Activated naive CD8-positive, alpha-beta T cell treated with anti-CD3 and anti-CD28 coated beads, Interleukin-2, amount 50 U/mL, for 16 hours (primary cell): ENCODE measurements at places on chromosomes 1 and 21.

DNA sequence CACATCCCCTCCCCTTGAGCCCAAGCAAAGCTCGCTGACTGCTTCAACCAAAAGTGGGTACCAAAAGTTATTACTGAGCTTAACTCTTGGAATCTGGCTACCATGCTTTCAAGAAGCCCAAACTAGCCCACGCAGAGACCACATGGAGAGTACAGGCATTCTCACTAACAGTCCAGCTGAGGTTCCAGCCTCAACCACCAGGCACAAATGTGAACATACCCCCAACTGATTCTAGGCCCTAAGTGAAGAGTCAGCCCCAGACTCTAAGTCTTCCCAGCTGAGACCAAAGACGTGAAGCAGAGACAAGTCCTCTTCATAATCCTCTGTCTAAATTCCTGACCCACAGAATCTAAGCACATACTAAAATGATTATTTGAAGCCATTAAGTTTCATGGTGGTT lies 36.8 kb downstream of the EVI5 start:
- DNase-seq = no peak

DNA sequence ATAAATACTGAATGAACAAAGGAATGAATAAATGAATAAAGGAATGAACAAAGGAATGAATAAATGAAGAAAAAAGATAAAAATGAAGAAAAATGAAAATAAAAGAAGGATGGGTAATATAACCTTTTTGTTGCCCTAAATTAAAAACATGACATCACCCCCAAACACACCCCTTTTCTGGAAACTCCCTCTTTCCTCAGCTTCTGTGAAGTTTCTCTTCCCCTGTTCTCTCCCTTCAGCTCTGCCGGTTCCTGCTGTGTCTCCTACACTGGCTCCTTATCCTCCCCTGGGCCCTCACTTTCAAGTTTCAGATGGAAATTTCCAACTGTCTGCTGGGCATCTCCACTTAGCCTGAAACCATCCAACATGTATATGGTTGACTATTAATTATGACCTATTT lies 37.9 kb downstream of the RAB3B start:
- DNase-seq = no peak

GRCh38 chr1:8394456-8395321 lies 76.8 kb downstream of the SLC45A1 start:
- no peak for DNase-seq

DNA sequence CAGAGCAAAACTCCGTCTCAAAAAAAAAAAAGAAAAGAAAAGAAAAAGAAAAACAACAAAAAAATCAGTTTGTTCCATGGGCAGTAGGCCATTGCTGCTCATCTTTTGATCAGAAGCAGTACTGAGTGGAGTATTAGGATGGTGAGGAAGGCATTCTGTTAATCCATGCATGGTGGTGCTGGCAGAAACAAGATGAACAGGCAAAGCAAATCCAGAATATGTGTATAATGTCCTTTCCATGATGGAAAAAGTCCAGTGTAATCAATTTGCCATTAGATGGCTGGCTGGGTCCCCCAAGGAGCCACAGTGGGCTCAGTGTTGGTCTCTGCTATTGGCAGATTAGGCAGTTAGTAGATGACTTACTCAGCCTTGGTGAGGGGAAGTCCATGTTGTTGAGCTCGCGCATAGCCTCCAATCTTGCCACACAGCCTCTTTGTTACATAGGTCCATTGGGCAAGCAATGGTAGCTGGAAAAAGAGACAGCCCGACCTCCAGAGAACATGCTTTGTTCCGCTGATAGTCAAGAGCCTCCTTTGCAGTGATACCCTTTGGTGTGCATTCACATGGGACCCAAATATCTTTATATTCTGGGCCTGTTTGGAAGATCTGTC lies 23.3 kb downstream of the H3-3A start:
- no peak for DNase-seq

DNA sequence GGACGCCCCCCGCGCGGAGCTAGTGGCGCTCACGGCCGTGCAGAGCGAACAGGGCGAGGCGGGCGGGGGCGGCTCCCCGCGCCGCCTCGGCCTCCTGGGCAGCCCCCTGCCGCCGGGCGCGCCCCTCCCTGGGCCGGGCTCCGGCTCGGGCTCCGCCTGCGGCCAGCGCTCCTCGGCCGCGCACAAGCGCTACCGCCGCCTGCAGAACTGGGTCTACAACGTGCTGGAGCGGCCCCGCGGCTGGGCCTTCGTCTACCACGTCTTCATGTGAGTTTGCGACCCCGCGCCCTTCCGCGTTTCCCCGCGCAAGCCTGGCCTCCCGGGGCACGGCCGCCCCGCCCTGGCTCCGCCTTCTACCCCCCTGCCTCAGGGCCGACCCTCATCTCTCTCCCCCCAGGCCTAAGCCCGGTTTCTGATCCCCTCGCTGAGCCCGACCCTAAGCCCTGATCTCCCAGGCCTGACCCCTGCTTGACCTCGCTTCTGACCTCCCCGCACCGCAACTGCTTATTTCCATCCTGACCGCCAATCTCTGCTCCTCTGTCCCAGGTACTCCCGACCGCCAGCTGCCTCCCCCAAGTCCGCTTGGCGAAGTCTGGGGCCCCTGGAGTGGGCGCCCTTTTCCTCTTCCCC lies 669 bp downstream of the KCNQ4 start:
- DNase-seq = no peak

GRCh38 chr1:1110561-1110971 lies 5.3 kb downstream of the C1orf159 start:
- no peak for DNase-seq

DNA sequence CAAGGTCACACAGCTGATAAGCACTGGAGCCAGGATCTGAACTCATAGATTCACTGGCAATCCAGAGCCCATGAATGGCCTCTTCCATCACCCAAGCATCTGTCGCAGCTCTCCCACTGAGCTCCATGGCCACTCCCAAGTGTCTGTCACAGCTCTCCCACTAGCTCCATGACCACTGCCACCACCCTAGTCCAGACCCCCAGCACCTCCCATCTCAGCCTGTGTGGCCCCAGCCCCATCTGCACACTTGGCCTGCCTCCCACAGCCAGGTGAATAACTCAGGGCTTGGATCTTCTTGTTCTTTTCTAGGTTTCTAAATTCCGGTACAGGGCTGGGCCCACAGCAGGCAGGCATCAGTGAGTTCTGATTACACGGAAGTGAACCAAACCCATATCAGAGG lies 76.0 kb downstream of the GLIS1 start:
- no peak for DNase-seq

DNA sequence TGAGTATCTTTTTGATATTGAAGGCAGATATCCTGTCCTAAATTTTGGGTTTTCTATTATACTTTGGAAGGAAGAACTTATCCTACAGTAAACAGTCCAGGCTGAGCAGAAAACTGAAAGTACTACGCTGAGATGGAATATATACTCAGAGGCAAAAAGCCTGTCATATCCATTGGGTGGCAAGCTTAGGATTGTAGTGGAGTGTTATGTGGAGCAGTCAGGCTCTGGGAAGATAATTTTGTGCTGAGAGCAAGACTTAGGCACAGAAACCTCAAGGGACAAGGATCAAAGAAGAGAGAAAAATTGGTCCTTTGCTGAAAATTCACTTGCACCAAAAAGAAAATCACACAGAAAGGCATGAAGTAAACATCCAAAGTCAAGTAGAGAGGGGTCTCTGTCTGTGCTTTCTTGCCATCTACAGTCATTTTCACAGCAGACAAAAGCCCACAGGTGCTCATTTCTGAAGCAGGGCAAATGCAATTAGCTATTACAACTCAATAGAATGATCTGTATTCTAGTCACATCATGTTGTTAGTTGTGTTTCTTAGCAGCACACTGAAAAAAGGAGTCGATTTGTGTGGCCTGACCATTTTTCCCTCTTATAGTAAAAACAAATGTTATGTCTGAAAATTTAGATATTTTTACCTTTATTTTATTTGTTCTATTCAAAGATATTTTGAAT lies 38.5 kb downstream of the CRB1 start:
- DNase-seq = no peak

GRCh38 chr1:112687785-112688496 lies 13.5 kb downstream of the MOV10 start:
- DNase-seq = no peak

GRCh38 chr1:225688345-225688744 lies 35.4 kb upstream of the ENAH start:
- DNase-seq = no peak

DNA sequence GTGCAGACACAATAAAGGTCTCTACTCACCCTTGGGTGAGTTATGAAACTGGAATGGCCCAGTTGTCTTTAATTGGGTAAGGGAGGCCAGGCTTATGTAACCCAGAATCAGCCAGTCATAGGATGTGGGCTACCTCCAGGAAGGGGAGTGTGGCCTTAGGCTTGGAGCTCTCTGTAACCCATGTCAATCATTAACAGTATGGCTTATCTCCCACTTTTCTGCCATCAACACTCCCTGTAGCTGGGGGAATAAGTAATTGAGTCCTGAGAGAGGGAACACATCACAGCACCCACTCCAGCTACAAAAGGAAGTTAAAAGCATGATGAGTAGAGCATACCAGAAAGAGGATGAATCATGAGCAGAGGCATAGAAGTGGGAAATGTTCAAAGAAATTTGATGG lies 327.0 kb upstream of the DUSP10 start:
- no peak for DNase-seq

DNA sequence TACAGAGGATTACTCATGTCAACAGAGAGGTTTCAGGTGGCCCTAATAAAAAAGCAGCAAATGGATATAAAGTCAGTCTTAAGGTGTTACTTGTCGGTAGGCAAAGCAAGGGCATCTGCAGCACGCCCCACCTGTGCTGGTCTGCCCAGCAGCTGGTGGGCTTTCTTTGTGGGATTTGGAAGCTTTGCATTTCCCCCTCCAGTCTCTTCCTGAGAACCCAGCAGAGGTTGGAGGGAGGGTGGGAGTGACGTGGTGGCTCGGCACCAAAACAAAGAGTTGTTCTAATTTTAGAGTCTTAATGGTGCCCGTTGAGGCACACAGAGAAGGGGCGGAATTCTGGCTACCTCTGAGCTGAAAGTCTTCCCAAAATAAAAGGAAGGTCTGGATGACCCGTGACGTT lies 4.8 kb upstream of the PCBP3 start:
- DNase-seq = no peak

- DNase-seq = no peak
These were observed 93.7 kb upstream of the DPH5 start for GRCh38 chr1:101119289-101119688.

DNA sequence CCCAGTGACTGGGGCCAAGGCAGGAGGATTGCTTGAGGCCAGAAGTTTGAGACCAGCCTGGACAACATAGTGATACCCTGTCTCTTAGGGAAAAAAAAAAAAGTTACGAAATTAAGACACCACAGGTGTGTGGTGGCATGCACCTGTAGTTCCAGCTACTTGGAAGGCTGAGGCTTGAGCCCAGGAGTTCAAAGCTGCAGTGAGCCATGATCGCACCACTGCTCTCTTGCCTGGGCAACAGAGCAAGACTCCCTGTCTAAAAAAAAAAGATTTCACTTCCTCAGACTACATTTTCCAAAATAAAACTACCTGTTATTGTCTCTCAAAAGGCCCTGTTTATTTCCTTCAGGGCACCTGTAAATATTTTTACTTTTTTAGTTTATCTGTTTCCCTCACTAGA lies 4.7 kb upstream of the STK40 start:
- DNase-seq = no peak

- DNase-seq = no peak
These were observed 264.9 kb upstream of the C1orf174 start for GRCh38 chr1:4164965-4165364.

DNA sequence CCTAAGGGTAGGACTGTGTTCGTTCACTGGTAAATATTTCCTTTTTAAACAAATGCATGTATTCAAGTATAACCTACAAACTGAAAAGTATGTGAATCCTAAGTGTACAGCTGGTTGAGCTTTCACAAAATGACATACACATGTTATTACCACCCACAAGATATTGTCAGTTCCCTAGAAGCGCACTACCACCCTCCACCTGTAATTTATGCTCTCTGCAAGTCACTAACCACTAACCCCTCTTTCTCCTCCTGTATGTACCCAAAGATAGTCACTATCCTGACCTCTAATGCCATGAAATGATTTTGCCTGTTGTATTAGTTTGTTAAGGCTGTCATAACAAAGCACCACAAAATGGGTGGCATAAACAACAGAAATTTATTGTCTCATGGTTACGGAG lies 82.8 kb upstream of the CHODL start:
- DNase-seq = no peak

DNA sequence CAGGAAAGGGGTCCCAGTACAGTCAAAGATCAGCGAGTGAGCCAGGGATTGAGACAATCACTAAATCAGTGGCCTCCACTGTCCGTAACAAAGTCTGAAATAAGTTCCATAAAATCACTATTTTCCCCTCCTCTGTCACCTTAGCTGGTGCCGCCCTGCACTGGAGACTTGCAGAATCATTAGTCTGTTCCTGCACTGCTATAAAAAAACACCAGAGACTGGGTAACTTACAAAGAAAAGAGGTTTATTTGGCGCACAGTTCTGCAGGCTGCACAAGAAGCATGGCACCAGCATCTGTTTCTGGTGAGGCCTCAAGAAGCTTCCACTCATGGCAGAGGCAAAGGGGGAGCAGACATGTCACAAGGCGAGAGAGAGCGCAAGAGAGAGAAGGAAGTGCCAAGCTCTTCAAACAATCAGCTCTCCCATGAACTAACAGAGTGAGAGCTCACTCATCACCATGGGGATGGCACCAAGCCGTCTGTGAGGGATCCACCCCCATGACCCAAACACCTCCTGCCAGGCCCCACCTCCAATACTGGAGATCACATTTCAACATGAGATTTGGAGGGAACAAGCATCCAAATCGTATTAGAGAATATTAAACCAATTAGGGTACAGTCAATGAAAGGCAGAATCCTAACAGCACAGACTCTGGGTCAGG lies 129.8 kb upstream of the TIAM1 start:
- no peak for DNase-seq

DNA sequence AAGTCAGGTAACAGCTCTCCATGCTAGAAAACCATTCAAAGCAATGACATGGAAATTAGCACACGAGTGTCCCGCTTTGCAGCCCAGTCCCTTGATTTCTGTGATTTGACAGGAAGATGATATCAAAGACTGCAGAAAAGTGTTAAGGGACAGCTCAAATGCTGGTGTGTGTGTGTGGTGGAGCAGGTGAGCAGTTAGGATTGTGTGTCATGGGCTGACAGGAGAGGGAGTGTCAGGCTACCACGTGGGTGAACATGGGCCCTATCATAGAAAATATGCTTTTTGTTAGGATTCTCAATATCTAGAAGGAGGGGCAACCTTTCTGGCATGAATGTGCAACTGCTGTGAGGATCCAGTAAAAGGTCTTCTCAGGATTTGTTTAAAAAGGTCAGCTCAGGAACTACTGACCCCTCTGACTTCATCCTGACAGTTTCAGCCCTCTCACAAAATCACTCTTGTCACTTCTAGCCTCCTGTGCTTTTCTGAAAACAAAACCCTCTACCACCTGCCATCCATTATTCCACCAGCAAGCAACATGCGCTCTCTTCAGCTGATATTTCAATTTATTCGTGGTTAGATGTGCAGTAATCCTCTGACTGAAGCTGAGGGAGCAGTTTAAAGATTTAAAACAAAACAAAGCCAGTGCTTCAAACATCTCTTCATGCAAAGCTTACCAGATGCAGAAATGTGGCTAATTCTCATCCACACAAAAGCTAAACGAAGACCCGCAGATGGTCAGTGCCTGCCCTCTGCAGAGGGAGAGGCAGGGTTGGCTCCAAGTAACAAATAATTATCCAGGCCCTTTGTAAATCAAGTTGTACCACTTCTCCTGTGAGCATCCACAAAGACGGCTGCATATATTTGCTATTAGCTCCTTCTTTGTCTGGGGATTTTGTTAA lies 397.9 kb downstream of the PTBP2 start:
- no peak for DNase-seq
